NCI-H1694 (cell line): ENCODE measurements at places on chromosomes 1 and 21.

DNA sequence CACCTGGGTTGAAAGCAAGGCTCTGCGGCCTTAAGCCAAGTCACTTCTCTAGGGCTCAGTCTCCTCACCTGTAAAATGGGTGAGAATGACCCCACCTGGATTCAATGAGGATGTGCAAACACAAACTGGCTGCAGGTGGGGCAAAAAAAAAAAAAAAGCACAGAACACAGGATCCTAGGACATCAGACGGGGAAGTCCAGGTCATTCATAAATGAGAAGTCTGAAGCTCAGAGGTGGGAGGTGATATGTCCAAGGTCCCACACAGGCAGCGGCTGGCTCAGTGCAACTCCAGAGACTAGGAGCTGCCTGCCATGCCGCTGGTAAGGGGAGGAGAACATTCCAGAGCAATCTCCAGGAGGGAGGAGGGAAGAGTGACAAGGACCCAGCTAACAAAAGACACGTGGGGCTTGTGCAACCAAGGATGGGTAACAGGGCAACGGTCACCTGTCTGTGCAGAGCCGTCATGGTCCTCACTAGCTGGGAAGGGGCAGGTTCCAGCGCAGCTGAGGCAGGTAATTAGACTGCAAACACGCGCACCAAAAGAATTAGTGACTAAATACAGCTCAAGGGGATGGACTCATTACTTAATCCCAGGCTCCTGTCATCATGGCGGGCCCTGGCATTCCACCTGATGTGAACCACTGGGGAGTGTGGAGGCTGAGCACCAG, 19.5 kb downstream of the IFFO2 start:
- no peak for DNase-seq

DNA sequence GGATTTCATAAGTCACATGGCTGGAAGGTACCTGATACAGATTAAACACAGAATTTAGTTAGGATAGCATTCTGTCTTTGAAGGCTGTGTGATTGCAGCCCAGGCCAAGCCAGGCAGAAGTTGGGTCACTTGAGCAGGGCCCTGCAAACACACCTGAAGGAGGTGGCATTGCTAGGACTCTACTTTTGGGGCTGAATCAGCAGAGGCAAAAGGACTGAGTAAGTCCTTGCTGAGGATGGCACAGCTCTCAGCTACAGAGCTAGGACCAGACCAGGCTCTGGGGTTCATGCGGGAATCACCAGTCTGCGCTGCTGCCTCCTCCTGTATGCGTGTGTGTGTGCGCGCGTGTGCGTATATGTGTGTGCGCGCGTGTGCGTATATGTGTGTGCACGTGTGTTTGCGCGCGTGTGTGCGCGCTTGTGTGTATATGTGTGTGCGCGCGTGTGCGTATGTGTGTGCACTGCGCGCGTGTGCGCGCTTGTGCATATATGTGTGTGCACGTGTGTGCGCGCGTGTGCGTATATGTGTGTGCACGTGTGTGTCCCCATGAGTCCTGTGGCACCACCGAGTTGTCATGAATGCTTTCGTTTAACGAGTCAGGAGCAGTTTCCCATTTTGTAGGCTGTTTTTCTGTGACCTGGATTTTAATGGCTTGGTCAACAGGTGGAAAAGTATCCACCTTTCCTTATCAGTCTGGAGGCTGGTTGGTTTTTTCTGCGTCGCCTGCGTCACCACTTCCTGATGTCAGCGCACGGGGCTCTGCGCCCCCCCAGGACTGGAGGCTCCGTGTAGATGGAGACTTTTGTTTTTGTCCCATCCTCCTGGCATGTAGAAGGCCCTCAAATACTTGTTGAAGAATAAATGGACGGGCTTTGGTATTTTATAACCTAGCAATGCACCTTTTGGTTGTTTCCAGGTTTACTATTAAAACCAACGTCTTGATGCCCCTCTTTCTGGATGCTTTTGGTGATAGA, 34.7 kb downstream of the ADARB1 start:
- DNase-seq = no peak

GRCh38 chr1:72521659-72522058, 239.3 kb upstream of the NEGR1 start:
- DNase-seq = no peak

GRCh38 chr1:208601561-208601960, 357.4 kb upstream of the PLXNA2 start:
- no peak for DNase-seq

DNA sequence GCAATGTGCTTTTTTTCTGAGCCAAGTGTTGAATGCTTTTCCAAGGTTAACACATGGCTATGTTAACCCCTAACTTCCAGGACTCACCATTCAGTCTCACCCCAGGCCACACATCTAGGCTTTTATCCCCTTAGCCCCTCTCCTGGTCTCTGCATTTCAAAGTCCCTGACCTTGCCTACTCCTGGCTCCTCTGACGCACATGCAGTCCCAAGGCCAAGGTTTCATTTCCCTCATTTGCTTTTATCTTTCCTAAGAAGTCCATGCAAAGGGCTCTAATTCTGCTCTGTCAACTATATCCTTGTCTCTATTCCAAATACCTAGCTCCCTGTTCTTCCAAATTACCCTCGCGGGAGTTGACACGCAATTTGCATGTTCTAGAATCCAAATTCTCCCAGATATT, 25.4 kb downstream of the SLC30A10 start:
- no peak for DNase-seq

GRCh38 chr1:212196355-212196754, 88.9 kb upstream of the PPP2R5A start:
- no peak for DNase-seq

GRCh38 chr1:15650433-15650832, 33.2 kb downstream of the DDI2 start:
- DNase-seq = no peak

- DNase-seq = no peak
These were observed 4.4 kb downstream of the COL16A1 start for GRCh38 chr1:31699341-31699891.

GRCh38 chr1:68359045-68359444, 90.7 kb downstream of the RPE65 start:
- no peak for DNase-seq

DNA sequence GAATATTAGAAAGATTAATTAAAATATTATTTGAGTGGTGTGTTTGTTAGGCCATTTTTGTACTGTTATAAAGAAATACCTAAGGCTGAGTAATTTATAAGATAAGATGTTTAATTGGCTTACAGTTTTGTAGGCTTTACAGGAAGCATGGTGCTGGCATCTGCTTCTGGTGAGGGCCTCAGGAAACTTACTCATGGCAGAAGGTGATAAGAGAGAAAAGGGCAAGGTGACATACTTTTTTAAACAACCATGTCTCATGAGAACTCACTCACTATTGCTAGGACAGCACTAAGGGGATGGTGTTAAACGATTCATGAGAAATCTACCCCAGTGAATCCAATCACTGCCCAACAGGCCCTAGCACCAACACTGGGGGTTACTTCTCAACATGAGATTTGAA, 56.7 kb upstream of the RGS21 start:
- no peak for DNase-seq

- DNase-seq = no peak
These were observed 31.9 kb upstream of the IL19 start for GRCh38 chr1:206738370-206739366.

- DNase-seq = no peak
These were observed 155.4 kb downstream of the DHRS3 start for GRCh38 chr1:12462586-12462985.

DNA sequence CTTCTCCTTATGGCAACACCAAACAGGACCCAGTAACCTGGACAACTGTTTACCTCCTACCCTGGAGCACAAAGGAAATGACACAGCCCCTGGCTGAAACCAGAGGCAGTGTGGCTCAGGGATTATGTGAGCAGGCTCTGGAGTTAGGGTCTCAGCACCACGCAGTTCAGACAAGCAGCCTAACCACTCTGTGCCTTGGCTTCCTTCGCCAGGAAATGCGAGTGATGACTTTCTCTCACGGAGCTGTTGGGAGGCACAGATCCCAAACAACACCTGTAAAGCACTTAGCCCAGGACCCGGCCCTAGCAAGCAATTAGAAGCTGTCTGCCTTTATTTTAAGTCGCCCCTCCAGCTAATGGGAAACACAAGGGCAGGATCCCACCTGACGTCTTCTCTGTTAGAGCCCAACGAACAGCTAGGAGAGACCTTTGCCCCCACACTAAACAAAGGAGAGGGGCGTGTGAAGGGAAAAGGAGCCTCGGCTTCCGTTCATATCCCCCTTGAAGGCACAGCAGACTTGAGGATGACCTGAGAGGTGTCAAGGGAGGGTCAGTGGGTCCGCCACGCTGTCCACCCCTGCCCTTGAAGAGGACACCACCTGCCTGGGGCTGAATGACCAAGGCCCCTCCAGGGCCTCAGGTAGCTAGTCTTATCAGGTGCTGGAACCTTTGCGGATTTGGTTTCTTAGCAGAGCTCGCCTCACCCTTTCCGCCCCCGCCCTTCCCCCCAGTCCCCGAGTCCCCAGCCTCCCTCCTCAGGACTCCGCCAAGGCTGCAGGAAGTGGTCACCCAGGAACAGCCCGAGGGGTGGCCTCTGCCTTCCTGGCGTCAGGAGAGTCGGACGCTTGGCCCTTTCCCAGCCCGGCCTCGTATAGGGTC, 860 bp downstream of the TMEM63A start:
- no peak for DNase-seq

DNA sequence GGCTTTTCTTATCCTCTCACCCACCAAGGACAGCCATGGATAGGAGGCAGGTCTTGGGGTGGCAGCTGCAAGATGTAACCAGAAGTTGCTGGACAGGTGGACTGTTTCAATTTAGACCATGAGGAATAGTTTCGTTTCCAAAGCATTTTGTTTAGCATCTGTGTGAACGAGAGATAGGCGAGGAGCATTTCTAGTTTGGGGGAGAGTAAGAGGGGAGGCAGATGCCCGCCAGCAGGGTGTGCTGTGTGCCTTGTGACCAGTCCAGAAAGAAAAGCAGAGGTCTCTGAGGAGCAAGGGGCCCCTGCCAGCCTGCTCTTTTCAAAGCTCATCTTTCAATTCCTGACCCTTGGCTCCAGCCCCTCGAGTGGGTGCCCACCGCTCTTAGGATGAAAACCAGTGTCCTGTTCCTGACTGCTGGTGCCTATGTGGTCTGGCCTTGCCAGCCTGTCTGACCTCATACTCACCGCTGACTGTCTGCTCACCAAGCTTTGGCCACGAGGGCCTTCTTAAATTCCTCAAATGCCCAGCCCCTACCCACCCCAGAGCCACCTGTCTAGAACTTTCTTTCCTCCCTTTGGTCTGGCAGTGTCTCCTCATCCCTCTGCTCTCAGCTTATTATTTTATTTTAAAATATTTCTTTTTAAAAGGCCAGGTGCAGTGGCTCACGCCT, 8.5 kb downstream of the SERINC2 start:
- DNase-seq = no peak

DNA sequence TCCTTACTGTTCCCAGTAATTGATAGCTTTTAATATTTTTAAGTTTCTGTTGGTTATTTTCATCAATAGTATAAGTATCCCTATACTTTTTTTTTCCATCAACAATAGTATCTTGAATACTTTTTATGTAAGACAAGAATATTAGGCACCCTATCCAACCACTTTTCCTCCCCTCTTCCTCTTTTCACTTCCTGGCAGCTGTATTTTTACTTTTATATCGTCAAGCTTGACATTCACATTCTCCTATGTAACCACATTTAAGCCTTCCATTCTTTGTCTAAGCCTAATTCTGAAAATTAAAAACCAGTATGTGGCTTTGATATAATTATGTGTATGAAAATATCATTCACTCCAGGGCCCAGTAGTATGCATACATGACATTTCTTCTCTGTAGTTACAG, 9.3 kb downstream of the TMEM39B start:
- no peak for DNase-seq

GRCh38 chr1:11340233-11340632, 67.2 kb downstream of the UBIAD1 start:
- no peak for DNase-seq

DNA sequence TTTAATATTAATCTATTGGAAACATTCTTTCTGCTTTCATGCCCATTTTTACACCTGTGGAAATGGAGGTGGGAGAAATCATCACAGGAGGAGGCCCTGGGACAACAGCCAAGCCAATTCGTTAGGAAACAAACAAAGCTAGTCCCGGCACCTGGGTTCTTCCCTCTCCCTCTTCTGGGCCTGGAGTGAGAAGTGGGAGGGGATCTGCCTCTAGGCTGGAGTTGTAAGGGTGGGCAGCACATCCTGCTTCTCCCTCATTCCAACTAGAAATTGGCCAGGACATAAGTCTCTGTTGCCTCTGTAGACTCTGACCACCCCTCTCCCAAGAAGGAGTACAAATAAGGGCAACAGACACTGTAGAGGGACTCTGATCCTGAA, 20.2 kb upstream of the ERO1B start:
- DNase-seq = no peak

DNA sequence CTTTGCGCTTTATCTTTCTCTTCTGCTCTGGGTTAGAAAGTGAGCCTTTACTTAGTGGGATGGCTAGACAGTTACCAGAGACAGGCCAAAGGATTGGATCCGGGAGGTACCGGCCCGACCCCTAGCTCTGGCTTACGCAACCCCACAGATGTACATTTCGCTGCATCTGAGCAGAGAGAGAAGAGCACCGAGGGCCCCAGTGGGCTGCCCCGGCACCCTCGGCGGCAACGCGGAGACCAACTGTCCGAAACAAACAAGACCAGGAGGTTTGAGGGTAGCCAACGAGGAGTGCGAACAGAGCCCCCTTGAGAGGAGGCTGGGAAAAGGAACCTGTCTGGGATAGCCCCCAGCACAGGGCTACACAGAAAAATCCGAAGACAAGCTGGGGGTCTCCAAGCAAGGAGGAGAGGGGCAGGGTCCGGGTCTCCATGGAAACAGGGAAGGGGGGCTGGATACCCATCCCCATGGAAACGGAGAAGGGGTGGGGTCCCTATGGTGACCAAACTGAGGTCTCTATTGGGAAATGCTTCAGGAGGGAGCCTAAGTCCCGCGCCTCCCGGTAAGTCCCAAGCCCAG, 373 bp downstream of the MTF1 start:
- no peak for DNase-seq

DNA sequence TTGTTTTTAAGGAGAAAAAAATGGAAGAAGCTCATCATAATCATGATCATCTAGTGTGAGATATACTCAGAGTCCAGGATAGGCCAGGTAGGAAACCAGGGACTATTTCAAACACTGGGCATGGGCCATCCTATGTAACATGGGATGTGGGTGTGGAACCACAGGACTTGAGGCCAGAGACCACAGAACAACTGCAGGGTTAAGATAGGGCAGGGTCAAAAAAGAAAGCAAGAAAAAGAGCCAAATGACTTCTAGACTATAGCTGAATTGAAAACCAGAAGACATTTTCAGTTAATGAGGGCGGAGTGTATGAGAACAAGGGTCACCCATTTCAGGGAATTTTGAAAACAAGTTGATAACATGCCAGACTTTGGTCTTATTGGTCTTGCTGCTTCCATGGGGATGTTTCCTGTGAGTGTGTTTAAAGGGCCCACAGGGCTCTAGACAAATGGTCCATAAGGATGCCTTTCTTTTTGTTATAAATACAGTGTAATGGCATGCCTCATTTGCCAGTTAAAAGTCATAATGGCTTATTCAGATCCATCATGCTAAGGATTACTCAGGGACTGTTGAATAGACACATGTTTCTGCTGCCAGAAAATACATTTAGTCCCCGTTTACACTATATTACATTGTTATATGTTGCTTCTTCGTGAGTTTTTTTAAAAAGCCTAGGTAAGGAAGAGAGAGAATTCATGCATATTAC, 182.0 kb upstream of the C21orf91 start:
- DNase-seq = no peak
